ENCODE measurements at places on chromosomes 5 and 9.

DNA sequence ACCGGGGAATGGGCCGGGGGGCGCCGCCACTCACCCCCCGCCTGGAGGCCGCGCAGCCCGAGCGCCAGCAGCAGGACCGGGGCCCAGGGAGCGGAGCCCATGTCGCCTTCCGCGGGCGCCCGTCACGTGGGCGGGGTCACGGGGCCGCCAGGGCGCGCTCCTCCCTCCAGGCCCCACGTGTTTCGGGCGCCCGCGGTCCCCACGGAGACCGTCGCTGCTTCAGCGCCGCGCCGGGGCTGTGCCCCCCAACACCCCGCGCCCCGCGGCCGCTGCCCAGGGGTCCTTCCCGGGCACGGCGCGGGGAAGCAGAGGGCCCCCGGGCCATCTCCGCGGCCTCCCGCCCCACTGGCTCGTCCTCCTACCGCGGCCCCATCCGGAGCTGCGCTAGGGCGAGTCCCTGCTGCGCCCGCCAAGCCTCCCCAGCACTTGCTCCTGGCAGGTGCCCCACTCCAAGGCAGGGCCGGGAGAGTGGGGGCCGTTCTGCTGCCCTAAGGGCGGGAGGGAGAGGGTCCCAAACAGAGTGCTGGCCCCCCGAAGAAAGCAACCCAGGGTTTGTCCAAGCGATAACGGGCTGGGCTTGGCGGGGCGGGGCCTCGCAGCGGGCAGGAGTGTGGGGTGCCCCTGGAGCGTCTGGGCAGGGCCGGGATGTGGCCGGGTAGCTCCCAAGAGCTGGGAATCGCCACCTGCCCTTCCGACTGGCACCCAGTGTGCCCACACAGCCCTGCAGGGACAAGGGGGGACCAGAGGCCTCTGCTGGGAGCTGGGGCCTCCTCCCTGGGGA, at the start of gene DPP7:
TSS of gene DPP7 (minus strand) at position 121 of the 781 bp plus-strand sequence. CDS start at position 101, 20 bp downstream.
- peak; percentile 59 for DNase-seq

- no peak for DNase-seq
These were observed 65.4 kb downstream of the CERT1 start for GRCh38 chr5:75446068-75446467.

DNA sequence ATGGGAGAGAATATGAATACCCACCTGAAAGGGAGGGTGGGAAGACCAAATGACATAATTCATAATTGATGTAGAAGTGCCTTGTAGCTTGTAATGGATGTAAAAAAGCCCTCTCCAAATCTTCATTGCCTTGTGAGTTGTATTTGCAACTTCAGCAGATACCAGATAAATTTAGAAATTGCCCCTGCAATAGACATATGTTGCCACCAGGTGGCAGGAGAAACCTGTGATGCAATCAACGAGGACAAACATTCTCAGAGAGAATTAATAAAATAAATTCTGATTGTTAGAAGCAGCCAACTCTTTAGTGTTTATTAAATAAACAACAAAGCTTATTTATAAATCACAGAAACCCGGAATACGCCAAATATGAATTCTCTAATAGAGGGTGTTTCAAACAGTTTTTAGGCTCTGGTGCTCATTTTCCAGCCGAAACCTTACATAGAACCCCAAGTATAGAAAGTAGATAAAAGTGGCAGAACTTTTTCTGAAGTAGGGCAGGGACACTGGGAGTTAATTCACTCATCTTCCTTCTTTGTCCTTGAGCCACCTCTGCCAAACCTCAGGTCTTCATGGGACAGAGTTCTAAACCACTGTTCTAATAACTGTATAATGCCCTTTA, 147.8 kb downstream of the TMEM38B start:
- DNase-seq = peak; percentile 48

GRCh38 chr9:125649315-125649714, 57.7 kb downstream of the MAPKAP1 start:
- no peak for DNase-seq

DNA sequence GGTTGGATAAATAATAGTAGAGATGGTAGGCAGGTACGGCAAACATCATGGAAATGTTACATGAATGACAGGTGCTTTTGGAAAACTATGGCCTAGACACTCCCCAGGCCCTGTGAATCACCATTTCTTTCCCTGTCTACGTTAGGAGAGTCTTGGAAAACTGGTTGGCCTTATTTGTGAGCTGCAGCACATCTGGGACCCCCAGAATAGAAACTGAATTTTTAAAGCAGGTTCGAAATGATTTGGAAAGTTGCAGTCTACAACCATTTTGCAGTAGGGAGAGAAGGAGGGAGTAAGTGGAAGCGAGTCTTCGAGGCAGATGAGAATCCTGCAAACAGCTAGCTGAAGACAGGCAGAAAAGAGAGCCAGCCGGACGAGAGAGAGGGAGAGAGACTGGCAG, 13.0 kb downstream of the C1QTNF2 start:
- no peak for DNase-seq

GRCh38 chr9:116497095-116497890, 189.8 kb upstream of the TRIM32 start:
- no peak for DNase-seq

GRCh38 chr9:124950050-124950718, 9.3 kb upstream of the GOLGA1 start:
- DNase-seq = no peak

- DNase-seq = no peak
These were observed 23.0 kb upstream of the TMOD1 start for GRCh38 chr9:97478301-97478981.

- DNase-seq = no peak
These were observed 61.0 kb downstream of the DAP start for GRCh38 chr5:10699987-10700386.

Data from neural progenitor cell (in vitro differentiated cells).